ENCODE measurements at places on chromosomes 3 and 15.

DNA sequence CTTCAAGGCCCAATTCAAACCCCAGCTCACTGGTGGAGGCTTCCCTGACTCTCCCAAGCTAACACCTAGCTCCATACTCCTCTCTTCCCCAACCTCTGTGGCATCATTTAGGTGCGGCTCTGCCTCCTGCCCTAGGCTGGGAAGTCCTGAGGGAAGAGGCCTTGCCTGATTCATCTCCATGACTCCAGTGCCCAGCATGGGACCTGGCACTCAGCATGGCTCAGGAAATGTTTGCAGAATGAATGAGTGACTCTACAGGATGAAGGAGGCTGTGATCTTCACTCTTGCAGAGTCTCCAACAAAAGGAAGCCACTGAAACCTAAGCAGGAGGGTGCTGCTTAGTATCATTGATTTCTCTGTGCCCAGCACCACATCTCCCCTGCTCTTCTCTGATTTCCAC is 34.5 kb upstream of the INSYN1 start:
- DNase-seq: no peak

DNA sequence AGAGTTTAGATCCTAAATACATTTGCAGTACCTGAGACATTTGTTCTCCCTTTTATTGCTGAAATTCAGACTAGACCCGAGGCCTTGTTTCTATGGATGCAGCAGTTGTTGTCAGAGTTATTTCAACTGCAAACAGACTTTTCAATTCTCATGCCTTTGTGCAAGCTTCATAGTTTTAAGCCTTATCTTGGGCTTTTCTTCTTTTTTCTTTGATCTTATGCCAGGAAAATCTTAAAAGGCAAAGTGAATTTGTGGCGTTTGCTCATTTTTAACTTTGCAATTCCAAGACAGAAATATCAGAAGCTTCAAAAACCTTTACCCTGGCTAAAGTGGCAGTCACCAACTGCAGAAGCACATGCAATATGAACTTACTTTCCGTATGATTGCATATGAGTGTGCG is 576.7 kb downstream of the DIPK2A start:
- DNase-seq: no peak

- no peak for DNase-seq
Measured at GRCh38 chr3:46926871-46927717, 49.5 kb downstream of the CCDC12 start.

GRCh38 chr3:42276141-42277132 is 10.5 kb upstream of the CCK start:
- DNase-seq: no peak

Data from activated CD8-positive, alpha-beta memory T cell treated with anti-CD3 and anti-CD28 coated beads for 1 hour (primary cell).